ENCODE measurements at places on chromosomes 1 and 21.
A peak's percentile ranks its signal among the peaks of the same experiment; 100 is the strongest.

DNA sequence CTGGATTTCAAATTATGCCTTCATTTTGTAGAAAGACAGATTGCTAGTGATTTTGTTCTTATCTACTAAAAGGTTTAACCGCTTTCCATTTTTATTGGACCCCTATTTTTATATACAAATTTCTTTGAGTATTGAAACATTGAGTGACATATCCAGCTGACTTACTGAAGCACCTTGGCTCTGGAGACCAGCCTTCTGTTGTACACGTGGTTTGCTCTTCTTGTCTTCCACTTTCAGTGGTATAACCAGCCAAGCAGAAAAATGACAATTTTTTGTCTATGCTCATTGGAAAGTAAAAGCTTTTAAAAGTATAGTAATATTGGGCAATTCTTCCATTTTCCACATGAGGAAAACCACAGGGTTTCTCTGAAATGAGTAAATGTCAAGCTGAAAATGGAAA is 4.4 kb downstream of the F13B start:
- DNase-seq = no peak

DNA sequence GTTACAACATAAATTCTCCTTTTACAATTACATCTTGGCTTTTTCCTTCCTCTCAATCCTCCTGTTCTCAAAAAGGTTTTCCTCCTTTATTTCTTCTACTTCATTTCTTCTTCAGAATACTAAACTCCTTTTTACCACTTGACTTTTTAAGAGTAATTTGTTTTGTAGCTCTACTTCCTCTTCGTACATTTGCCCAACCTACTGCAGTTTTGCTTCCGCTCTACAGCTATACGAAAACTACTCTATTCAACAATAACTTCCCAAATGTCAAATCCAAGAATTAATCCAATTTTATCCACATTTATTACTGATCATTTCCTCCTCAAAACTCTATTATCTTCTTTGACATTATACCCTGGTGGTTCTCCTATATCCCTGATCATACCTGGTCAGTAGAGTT is 3.4 kb downstream of the GDAP2 start:
- DNase-seq = no peak

DNA sequence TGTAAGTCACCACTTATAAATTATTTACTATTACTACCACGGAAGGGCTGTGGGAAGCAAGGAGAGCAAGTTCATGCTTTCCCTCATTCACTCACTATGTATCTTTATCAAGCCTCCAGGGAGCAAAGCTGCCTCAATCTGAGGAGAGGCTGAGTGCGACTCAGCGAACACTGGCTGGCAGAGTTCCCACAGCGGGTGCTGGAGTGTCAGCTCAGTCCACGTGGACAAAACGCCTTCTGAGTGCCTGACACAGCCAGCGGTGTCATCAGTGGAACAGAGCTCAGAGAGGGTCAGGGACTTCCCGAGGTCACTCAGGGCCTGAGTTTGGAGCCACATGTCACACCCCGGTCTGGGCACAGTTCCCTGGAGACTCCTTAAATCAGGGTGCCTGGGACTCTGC is 16.9 kb downstream of the MATN1 start:
- peak; percentile 63 for DNase-seq

GRCh38 chr1:118488787-118489186 is 303.8 kb upstream of the SPAG17 start:
- no peak for DNase-seq

DNA sequence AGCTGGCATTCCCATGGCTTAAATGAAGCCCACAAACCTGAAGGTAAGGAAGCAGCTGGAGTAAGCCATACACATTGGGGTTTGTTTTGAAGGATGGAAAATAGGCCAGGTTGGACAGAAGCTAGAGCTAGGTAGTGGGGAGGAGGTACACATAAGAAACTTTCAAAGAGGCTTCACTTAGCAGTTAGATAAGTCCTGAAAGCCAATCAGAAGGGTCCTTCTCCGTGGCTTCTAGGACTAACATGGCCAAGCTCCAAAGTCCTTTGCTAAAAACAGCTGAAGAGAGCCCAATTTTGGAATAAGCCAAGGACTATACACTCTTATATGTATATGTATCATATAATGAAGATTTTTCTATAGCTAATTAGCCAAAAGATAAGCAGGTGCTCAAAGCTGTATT is 1.8 kb downstream of the EYA3 start:
- DNase-seq = no peak

GRCh38 chr1:95497566-95497965 is 263.6 kb downstream of the RWDD3 start:
- no peak for DNase-seq

DNA sequence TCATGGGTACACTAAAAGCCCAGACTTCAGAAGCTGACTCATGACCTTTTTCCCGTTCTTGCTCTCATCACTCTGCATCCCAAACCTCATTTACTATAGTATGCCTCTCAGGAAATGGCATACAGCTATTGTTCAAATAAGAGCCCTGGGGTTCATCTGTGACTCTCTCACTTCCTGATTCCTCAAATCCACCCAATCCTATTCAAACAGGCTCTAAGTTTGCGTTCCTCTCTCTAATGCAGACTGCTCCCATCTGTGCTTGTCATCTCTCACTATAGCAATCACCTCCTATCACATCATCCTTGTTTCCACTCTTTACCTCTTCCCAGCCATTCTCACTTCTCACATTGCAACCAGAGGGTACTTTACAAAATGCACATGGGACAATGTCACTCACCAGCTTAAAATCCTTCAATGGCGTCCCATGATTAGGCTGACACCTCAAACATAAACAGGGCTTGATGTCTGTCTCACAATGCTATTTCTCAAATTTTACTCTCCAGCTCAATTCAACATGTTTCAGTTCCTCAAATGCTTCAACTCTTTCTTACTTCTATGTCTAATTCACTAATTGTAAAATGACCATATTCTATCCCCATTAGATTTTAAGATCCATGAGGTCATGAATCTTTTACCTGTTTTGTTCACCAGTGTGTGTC is 408.4 kb downstream of the NTNG1 start:
- no peak for DNase-seq

- no peak for DNase-seq
Observed at GRCh38 chr1:79362470-79362869, 355.9 kb upstream of the ADGRL4 start.

DNA sequence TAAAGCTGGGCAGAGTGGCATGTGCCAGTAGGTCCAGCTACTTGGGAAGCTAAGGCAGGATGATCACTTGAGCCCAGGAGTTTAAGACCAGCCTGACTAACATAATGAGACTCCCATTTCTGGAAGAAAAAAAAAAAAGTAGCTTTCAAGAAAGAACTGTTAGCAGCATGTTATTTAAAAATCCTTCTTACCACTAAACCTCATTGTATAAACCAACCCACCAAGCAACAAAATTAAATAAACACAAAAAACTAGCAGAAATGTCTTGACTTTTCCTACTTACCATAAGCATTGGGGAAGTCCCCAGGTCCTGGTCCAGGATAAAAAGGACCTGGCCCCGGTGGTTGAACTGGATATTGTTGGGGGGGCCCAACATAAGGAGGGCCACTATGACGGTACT is 192.9 kb upstream of the HP1BP3 start:
- DNase-seq = no peak

- no peak for DNase-seq
Observed at GRCh38 chr1:77543822-77544448, 138.5 kb downstream of the ZZZ3 start.

DNA sequence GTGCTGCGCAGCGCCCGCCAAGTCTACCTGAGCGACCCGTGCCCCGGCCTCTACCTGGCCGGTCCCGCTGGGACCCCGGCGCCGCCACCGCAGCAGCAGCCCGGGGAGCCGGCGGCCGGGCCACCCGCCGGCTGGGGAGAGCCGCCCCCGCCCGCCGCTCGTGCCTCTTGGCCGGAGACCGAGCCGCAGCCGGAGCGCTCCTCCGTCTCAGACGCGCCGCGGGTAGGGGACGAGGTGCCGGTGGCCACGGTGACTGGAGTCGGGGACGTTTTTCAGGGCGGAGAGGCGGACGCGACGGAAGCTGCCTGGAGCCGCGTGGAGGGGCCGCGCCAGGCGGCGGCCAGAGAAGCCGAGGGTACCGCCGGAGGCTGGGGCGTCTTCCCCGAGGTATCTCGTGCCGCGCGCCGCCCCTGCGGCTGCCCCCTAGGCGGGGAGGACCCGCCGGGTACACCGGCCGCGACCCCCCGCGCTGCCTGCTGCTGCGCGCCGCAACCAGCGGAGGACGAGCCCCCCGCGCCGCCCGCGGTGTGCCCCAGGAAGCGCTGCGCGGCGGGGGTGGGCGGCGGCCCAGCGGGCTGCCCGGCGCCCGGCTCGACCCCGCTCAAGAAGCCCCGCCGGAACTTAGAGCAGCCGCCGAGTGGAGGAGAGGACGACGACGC is 646 bp downstream of the IER5 start:
- DNase-seq = no peak

GRCh38 chr1:7334475-7335035 is 436.5 kb upstream of the VAMP3 start:
- peak; percentile 34 for DNase-seq

DNA sequence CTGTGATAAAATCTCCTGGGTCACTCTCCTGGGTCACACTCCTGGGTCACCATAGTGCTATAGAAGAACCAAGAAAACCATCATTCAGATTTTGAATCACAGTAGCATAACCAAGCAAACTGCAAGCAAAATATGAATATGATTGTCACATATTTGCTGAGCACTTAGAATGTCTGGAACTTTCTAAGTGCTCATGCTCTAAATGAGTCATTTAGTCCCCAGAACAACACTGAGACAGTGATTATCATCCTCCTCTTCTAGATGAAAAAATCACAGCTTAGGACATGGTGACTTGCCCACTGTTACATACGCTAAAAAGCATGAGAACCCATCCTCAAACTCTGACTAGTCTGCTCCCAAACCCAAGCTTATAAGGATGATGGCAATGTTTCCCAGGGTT is 39.5 kb upstream of the DDAH1 start:
- no peak for DNase-seq

GRCh38 chr1:229325401-229325800 is 17.4 kb downstream of the CCSAP start:
- no peak for DNase-seq

DNA sequence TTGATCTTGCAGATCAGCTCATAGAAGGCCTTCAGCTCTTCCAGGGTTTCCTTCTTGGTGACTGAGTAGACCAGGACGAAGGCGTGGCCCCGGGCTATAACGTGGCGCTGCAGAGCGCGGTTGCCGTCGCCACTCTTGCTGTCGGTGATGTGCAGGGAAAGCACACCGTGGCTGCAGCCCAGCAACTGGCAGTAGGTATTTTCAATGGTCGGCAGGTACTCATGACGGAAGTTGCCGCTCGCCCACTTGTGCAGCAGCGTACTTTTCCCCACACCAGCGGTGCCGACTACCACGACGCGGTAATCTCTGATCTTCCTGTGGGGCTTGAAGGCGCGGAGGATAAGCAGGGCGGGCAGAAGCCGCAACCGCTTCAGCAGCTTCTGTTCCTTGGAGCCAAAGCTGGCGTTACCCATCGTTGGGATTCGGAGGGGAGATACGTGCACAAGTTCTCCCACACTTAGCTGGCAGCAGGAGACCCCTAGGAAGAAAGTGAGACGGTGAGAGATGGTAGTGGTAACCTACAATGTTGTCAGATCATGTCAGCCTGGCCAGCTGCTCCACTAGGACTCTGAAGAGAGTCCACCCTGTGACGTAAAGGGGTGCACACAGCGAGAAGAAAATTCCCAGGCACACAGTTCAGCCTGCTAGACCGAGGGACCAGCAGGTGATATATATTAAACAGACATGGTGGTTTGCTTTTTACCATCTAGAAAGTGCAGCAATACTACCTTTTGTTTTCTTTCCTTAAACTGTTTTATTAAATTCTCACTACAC is 3.4 kb downstream of the DIRAS3 start:
- no peak for DNase-seq

GRCh38 chr1:167107456-167107855 is 13.6 kb downstream of the STYXL2 start:
- DNase-seq = no peak

DNA sequence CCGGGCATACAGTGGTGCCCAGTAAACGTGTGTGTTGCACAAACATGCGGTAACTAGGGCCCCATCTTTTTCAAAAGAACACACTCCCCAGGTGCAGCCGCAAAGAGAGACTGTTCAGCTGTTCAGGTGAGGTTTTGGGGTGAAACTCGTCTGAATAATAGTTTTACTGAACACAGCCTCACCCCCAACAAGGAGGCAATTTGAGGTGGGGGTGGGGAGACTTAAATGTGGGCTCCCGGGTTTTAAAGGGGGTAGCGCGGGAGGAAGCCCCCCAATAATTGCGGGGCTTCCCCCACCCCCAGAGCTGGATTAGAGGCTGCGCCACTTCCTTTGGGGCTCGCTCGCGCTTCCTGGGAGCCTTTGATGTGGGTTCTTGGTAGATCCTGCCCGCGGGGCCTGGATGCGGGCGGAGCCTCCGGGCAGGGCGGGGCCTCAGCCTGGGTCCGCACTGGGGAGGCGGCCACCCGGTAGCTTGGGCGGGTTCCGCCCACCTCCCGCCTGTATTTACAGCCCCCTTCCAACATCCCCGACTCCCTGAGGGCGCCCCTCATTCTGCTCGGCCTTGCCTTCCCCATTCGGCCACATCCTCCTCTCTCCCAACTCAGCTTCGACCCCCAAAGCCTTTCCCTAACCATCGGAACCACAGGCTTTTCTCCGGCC is 6.4 kb upstream of the EPHA2 start:
- no peak for DNase-seq

DNA sequence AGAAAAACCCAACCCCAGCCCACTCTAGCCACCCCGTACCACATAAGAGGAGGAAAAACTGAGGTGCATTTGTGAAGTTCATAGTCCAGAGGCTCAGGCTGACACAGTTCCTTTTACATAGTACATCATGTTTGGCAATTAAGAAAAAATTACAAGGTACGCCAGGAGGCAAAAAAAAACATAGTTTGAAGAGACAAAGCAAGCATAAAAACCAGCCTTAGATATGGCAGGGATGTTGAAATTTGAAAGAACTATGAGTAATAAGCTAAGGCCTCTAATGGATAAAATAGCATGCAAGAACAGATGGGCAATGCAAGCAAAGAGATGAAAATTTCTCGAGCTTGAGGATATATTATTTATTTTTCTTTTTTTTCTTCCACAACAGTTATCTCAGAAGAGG is 31.9 kb downstream of the MIXL1 start:
- DNase-seq = no peak

- DNase-seq = no peak
Observed at GRCh38 chr1:29113413-29114117, 10.1 kb downstream of the TMEM200B start.

DNA sequence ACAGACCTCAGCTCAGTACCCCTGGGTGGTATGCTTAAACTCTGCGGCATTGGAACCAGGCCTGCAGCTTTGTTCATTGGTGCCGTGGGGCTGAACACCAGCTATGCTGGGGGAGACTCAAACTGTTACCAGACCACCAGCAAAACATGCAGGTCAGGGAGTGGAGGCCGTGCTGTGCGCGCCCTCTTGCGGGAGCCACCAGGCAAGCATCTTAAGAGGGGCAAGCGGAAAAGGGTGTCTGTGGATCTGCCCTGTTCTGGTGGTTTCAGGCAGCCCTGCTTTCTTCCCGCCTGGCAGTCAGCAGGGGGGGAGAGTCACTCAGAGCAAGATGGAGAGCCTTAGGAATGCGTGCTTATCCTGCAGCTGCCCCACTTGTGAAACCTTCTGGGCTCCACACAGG is 276.9 kb upstream of the ZRANB2 start:
- DNase-seq = no peak

GRCh38 chr21:29803191-29803590 is 136.6 kb downstream of the GRIK1 start:
- DNase-seq = no peak

- DNase-seq = no peak
Observed at GRCh38 chr1:35085421-35085820, 6.2 kb downstream of the ZMYM1 start.

All from COR-L47 (cell line).